Cortex of kidney (tissue), 1 donor: ENCODE measurements at places on chromosomes 3 and 15.

DNA sequence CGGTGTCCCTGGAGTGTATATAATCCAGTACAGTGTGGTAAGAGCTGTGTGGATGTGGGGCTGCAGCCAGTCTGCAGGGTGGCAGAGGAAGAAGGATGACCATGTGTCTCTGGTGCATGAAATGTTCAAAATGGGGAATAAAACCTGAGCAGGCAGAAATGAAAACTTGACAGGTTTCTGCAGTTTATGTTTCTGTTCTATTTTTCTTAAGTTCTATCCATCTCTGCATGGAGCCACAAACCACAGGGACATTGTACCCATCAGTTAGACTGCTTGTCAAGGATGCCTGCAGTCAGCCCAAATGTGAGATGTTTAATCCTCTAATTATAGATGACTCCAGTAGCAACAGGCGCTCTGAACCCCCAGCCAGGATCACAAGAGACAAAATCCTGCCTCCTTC, 216.7 kb downstream of the IL20RB start:
- DNase-seq: no peak

GRCh38 chr15:31457161-31457560, 130.5 kb downstream of the KLF13 start:
- no peak for DNase-seq

DNA sequence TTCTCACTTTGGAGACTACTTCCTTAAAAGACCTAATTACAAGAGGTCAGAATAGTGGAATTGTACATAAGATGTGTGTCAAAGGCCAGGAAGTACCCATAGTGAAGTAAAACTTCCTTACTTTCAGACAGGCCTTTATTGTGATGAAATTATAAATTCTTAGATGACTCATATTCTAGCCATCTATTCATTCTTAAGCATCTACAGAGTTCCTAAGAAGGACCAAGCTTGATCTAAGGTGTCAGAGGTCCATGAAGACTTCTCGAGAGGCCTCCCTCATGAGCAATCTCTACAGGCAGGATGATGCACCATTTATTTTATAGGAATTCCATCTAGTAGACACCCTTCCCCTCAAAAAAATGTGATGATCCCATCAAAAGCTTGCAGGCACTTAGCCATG, 493.3 kb downstream of the MAGI1 start:
- no peak for DNase-seq

DNA sequence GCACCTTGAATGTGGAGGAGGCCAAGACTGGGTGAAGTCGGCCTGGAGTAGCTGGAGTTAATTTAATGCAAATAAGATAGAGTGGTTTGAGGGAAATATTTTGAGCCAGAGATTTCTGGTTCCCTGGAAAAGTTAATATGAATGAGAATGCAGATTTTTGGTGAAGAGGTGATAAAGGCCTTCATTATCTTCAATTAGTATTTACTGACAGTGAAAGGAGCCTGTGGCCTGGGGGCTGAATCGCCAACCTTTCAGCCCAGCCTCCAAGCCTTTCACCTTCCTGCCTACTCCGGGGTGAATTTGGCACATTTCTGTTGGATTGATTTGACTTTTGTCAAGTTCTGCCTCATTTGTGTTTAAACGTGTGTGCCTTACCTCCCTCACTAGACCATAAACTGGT, 147.8 kb downstream of the SOX2 start:
- no peak for DNase-seq

- DNase-seq: no peak
These were observed 32.2 kb upstream of the TM2D3 start for GRCh38 chr15:101684384-101684783.

- DNase-seq: no peak
These were observed 103.2 kb upstream of the TJP1 start for GRCh38 chr15:29925227-29926082.

DNA sequence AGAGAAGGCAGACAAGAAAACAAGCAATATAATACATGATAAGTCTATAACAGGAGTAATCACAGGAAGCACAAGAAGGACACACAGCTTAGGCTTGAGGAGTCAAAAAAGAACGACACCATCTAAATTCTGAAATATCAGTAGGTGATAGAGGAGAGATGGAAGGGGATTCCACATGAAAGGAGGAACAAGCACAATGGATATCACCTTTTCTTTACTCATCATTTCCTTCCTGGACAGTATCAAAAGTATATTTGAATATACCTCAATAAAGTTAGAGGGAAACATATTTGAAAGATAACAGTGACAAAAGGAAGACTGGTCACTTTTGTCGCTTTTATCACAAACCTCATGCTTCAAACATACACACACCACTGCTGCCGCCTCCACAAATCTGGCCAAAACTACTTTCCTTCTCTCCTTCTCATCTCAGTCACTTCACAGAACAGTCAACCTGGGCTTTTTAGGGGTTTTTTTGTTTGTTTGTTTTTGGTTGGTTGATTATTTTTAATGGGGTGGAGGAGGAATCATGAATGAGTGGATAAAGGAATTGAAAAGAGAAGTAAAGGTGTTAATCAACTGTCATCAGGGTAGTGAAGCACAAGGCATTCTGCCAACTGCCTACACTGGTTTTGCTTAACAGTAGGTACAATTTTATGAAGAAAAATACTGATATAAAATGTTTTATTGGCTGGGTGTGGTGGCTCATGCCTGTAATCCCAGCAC, 18.5 kb downstream of the DENND4A start:
- no peak for DNase-seq

- DNase-seq: no peak
These were observed 119.6 kb downstream of the CHDH start for GRCh38 chr3:53726643-53727042.

DNA sequence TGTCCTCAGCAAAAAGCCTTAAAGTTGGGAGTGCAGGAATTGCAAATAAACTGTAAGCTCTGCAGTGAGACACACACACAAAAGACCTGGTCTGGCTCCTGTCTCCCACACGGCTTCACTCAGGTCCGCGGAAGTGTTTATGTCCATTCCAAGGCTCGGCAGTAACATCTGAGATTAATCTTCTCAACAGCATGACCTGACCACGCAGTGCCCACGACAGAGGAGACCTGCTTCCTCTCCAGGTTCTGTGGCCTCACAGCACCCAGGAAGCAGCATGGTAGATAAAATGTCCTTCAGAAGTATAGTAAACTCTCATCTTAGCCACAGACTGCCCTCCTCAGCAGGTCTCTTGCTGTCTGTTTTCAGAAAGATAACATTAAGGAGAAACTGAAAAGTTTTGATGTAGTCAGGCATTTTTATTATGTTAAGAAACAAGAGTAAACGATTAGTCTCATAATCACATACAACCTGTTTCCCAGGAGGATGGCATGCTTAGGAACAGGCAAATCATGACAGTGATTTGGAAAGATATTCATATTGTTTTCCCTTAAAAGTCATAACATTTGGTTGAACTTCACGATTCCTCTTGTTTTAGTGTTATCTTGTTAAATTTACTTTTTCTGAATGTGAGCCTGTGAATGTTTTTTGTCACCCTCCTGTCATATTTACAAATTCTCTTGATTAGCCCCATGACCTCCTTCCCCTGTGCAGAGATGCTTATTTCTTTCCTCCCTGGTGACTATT, 34.6 kb downstream of the CD200R1L start:
- DNase-seq: no peak

GRCh38 chr3:8857720-8858367, 88.4 kb upstream of the OXTR start:
- DNase-seq: no peak

DNA sequence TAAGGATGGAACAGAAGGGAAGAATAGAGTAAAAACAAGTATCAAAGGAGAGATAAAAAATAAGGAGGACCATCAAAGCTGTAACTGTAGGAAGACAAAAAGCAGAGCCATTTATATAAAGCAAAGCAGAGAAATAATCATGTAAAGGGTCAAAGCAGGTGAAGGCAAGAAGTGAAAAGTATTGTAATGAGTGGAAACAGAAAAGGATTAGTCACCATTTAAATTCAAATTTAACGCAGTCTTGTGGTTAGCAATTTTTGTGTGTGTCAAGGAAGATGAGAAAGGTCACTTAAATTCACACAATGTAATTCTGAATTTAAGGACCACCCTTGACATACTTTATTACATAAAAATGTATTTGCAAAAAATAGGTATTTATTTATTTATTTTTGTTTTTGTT, 567.8 kb downstream of the ROBO1 start:
- no peak for DNase-seq

GRCh38 chr3:40597441-40597840, 72.7 kb downstream of the ZNF621 start:
- DNase-seq: no peak

DNA sequence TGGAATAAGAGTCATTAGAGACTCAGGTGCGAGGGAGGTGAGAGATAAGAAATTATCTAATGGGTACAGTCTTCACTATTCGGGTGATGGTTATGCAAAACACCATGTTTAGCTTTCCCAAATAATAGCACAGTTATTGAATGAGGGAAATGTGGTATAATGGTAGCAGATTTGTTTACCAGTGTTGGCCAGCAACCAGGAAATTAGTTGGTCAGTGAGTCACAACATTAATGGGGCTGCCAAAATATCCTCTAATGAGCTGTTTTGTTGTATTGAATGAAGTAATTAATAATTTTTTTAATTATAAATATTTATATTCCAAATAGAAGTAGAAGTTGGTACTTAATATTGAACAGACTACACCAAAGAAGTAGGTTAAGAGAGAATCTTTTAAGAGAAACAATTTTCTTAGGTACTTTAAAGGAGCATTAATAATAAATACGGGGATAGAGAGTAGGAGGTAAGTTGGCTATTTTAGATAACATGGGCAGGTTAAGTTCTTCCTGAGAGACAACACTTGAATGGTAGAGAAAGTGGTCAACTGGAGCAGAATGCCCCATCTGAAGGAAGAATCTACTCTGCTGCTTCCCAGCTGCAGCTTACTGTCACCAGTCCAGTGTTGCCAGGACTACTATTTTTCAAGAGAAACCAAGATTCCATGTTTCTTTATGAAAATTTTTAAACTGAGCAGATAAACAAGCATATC, 218.8 kb downstream of the UBE2E2 start:
- no peak for DNase-seq

GRCh38 chr3:188583341-188584161, 429.6 kb downstream of the LPP start:
- DNase-seq: no peak

- no peak for DNase-seq
These were observed 15.4 kb downstream of the IREB2 start for GRCh38 chr15:78453447-78453846.
